ENCODE measurements at places on chromosomes 5 and 9.

DNA sequence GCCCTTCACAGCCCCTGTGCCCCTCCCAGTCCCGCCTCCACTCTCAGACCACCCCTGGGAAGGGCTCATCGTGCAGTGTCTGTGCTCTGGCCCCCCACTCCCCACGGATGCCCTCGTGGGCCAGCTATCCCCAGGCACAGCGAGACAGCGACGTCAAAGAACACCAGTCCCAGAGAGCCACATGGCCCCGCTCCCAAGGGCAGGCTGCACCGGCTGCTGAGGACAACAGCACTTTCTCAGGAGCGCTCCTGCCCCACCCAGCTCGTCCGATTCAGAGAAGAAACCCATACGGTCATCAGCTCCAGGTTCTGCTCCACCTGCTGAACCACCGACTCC is 4.8 kb upstream of the SNAPC4 start:
- DNase-seq: no peak

- no peak for DNase-seq
Measured at GRCh38 chr9:8070779-8071444, 271.3 kb upstream of the DMAC1 start.

GRCh38 chr5:164098531-164098930 is 593.1 kb downstream of the MAT2B start:
- no peak for DNase-seq

DNA sequence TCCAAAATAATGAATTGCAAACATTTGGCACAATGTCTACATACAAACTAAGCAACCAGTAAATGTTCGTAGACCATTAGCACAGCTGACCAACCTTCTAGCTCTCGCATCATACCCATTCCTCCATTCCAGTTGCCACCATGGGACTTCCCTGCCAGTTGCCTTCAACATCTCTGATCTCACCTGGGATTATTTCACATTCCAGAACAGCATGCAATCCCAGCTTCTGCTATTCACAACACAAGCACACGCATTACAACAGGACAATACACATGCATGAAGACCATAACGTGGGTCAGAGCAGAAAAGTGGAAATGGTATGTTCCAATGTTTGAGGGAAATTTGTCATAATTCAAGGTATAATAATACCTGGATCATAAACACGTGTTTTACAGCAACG is 848.2 kb upstream of the DMAC1 start:
- DNase-seq: no peak

DNA sequence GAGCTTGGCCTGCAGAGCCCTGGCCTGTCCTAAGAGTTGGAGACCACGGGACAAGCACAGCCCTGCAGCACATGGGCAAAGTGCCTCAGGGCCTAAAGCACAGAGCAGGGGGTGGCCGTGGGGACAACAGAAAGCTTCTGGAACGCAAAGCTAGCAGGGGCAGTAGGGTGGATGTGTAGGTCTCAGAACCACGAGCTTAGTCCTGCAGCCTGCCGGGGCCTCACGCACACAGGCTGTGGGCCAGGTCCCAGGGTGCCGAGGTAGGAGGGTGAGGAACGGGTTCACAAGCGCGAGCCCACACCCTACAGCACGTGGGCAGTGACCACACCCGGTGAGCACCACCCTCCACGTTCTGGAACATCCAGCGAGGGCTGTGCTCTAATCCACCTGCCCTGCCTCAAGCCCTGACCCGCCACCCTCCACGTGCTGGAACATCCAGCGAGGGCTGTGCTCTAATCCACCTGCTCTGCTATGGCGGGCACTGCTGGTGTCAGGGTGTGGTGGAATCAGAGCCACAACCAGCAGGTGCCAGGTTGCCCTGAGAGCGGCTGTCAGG is 9.3 kb downstream of the CLPTM1L start:
- no peak for DNase-seq

GRCh38 chr9:80449513-80449912 is 877.7 kb downstream of the TLE4 start:
- no peak for DNase-seq

All from NCI-H1105 (cell line).